Kidney (tissue), 22 donors: ENCODE measurements at places on chromosomes 2 and 18.

DNA sequence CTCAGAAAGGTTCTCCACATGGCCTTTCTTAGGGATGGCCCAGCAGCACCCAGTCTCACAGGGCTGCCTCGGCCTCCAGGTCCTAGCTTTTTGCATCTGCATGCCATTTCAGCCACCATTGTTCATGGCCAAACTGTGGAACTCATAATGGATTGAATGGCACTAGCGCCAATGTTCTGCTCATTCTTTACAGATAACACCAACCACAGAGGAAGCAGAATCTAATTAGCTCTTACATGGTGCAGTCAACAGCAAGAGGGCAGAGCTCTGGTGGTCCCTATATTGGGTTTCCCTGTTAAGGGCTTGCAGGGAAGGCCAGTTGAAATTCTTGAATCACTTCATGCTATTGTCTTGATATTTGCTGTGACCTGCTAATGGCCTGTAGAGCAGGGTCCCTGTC lies 45.6 kb downstream of the ARL4C start:
- no peak for DNase-seq

DNA sequence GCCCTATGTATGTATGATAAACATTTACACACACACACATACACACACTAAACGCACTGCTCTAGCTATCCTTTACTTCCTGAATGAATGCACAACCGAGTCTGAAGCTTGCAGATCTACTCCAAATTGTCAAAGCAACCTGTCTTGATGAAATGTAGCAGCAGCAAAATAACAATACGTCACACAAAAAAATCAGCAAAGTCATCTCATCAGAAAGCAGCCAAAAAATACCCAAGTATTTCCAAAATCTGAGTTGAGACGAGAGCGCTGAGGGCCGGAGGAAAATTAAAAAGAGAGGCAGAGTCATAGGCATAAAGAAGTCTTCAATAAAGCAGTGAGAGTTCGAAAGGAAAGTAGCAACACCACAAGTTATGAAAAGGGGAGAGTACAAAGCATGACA lies 67.7 kb downstream of the ZNF521 start:
- no peak for DNase-seq

GRCh38 chr2:190501702-190502407 lies 32.7 kb downstream of the NEMP2 start:
- DNase-seq: no peak

- no peak for DNase-seq
Observed at GRCh38 chr2:85259101-85259590, 68.6 kb downstream of the TGOLN2 start.

DNA sequence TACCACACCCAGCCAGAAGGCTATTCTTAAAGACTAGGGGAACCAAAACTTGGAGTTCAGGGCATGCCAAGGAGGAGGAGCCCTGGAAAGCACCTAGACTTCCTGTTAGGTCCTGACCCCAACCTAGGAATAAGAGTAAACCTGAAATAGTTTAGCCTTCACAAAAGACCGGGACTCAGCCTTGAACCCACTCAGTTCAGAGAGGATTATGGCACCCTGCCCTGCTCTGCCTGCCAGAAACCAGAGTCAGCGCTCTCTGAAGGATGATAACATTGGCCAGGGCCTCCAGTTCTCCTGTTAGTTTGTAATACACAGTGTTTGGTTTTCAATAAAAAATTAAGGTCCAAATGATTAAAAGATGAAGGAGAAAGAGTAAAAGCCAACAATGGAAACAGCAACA lies 96.4 kb downstream of the LDLRAD4 start:
- no peak for DNase-seq

- DNase-seq: peak; percentile 57
Observed at GRCh38 chr2:180325416-180326120, 318.5 kb upstream of the CWC22 start.

DNA sequence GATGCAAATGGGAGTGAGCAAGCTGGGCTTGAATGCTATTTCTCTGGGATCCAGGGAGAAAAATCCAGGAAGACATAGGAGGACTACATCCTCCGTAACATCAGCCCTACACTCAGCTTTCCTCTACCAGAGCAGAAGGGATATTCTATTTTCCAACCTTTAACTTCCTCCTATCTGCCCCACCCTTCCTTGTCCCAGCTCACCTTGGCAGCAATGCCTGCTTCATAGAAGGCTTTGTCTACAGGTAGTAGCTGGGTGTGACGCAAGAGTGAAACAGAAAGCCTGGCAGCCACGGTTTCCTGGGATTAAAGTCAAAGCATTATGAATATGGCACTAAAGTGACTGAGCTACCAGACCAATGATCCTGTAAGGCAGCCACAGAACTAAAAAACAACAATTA lies 3.9 kb downstream of the KRTCAP3 start:
- DNase-seq: no peak

GRCh38 chr18:51881394-51881793 lies 458.6 kb upstream of the DCC start:
- DNase-seq: no peak

- DNase-seq: peak; percentile 25
Observed at GRCh38 chr2:240597054-240597418, 10.5 kb downstream of the CAPN10 start.

DNA sequence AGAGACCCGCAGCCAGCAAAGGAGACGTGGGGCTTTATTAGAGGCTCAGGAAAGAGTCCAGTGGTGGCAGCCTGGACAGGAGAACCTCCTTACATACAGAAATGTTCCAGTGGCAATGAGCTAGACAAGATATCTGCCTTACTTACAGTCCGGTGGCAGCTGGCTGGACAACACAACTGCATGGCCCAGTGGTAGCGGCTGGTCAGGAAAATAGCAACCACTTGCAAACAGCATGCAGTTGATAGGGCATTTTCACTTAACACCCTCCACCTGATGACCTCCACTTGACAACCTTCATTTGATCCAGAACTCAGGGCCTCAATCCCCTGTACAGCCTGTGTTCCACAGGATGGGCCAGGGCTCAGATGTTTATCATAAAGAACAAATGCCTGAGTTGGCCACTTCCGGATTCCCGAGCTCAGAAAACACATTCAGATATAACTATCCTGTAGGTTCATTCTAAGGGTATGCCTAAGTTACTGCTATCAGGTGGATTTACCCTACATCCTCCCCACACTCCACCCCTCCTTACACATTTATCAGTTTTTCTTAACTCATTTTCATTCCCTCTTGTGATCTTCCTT lies 63.3 kb upstream of the ITPRID2 start:
- no peak for DNase-seq

GRCh38 chr2:49837561-49838293 lies 683.4 kb upstream of the FSHR start:
- DNase-seq: no peak

- DNase-seq: no peak
Observed at GRCh38 chr2:19682493-19682892, 219.3 kb downstream of the TTC32 start.

GRCh38 chr18:12886498-12887126 lies 2.6 kb upstream of the PTPN2 start:
- DNase-seq: no peak

DNA sequence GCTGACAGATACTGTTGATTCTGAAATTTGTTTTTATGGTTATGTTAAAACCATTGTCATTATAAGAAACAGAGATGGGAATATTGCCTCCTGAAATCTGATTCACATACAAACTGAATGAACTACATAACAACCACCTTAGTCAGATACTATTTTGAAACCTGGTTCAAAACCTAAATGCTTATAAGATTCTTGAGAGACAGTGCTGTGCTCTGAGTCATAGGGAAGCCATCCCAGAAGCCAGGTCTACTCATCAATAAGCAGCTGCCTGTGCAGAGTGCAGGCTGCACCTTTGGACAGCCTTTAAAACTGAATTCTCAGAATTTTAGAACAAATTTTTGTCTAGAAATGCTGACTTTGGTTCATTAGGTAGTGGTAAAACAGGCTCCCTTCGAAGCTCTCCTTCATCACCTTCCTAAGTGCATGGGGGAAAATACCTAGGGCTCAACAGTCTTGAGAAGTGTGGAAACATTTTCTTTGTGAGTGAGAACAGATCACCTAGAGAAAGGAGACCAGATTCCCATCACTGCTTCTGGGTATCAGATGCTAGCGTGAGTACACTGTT lies at the start of gene SERPINB7:
Gene SERPINB7, plus strand, starts transcription at position 253 of the 565 bp plus-strand sequence. CDS start 6,955 bp downstream, outside the sequence.
- DNase-seq: no peak
